Chondrocyte (in vitro differentiated cells): ENCODE measurements at places on chromosomes 13 and 19.
A peak's percentile ranks its signal among the peaks of the same experiment; 100 is the strongest.

DNA sequence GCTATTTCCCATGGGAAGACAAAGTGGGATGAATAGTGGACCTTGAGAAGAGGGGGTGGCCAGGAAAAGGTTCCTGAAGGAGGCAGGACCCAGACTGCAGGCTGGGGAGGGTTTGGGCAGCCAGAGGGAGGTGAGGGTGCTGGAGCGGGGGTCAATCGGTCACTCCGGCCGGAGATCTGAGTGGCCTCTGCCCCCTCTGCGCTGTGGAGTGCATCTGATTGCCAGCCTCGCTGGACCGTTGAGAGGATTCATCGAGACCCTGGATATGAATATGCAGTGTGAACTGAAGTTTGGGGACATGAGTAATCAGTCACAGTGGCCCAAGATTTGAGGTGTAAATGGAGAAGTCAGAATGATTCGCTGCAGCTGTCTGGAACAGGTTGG is 5.5 kb upstream of the ZNF580 start:
- DNase-seq, result no peak

- DNase-seq, result no peak
Observed at GRCh38 chr13:25652764-25653163, 281.0 kb downstream of the ATP8A2 start.

- DNase-seq, result no peak
Observed at GRCh38 chr13:99357941-99358340, 50.7 kb upstream of the GPR183 start.

DNA sequence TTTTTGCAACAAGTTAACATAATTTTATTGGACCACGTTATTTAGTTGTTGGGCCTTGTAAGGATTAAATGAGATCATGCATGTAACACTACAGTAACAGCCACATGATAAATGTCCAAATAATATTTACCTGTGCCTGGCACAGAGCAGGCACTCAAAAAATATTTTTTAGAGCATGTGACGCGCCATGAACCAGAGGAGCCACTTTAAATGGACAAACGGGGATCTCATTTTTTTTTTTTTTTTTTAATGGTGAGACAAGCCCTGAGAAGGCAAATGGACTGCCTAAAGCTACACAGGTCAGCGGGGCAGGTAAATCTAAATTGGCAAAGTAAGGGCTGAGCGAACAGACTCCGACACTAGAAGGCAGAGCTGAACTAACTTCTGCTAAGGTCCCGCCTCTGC is 840 bp upstream of the RPS19 start:
- DNase-seq, result peak; percentile 51

GRCh38 chr13:78958006-78958405 is 299.1 kb upstream of the OBI1 start:
- no peak for DNase-seq

DNA sequence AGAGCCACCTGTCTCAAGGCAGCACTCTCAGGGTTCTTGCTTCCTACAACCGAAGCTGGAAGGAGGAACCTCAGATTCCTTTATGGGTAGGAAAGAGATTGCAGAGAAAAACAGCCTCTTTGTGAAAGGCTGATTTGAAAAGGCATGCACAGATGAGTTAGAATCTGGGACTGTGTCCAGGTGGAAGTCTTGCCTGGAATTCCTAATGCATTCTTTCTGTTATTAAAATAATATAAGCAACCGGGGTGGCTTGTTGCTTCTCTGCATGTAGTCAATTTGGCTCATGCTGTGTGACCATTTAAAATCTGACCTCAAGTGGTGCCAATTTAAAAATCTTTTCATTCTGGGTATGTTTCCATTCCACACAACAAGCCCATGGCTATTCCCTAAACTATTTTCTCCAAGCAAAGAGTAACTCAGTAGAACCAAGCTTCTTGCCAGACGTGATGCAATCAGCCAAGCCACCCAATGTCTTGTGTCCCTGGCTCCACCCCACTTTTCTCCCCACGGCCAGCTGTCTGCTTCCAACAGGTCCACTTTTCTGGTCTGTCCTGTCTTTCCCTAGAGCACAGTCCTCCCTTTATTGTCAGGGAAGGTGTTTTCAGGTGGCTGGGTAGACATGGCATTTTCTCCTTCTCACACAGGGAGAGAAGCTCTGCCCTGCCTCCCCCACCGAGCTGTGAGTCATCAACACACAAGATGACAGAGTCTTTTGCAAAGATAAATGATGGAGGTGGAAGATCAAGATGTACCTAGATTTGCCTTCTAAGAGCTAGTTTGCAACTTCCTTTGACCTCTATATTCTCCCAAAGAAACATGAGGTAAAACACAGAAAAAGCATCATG is 394.3 kb downstream of the FOXO1 start:
- no peak for DNase-seq

DNA sequence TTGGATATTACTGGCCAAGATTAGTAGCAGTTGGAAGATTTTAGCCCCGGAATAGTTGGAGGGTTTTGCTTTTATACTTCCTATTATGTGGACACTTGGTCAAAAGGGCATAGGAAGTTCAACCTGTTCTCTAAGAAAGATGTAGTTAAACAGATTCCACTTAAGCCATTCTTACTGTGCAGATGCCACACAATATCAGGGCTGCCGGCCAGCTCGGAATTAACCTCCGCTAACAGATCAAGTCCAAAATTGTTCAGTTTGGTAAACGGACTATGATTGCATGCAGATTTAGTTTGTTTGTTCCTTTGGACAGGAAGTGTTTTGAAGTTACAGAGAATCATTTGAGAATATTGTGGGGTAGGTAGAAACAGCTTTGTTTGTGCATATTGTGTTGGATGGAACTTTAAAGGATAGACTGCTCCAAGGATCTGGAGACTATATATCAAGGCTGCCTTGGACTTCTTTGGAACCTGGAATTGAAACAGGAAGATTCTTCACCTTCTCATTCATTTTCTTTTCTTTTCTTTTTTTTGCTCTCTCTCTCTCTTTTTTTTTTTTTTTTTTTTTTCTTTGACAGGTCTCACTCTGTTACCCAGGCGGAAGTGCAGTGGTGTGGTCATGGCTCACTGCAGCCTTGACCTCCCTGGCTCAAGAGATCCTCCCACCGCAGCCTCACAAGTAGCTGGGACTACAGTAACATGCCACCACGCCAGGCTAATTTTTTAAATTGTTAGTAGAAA is 5.0 kb upstream of the SPRY2 start:
- no peak for DNase-seq

DNA sequence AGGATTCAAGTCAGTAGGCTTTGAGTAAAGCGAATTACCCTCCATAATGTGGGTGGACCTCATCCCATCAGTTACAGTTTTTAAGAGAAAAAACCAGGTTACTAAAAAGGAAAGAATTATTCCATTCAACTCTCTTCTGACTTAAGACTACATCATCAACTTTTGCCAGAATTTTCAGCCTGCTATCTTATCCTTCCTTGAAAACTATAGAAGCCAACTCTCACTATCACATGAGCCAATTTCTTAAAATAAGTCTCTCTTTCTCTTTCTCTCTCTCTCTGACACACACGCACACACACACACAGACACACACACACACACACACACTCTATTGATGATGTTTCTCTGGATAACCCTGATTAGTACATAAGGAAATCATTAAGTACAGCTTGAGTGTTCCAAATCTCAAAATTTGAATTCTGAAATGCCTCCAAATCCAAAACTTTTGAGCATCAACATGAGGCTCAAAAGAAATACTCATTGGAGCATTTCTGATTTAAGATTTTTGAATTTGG is 217.0 kb upstream of the PRR20A start:
- DNase-seq, result no peak

DNA sequence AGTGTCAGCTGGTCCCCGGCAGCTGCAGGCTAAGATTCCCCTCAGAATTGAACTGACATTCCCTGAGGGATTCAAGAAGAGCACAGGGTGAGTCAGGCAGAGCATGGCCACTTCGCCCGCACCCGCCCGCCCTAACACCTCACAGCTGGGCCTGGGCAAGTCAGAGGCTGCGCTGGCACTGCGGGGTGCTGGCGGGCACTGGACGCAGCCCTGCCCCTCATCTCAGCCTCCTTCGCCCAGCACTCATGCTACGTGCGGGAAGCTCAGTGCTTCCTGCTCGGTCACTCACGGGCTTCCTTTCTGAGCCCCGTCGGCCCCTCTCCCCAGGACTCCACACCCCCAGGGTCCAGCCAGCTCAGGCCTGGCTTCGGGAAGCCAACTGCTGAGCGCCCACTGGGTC is 56.9 kb downstream of the MLLT1 start:
- DNase-seq, result peak; percentile 85

DNA sequence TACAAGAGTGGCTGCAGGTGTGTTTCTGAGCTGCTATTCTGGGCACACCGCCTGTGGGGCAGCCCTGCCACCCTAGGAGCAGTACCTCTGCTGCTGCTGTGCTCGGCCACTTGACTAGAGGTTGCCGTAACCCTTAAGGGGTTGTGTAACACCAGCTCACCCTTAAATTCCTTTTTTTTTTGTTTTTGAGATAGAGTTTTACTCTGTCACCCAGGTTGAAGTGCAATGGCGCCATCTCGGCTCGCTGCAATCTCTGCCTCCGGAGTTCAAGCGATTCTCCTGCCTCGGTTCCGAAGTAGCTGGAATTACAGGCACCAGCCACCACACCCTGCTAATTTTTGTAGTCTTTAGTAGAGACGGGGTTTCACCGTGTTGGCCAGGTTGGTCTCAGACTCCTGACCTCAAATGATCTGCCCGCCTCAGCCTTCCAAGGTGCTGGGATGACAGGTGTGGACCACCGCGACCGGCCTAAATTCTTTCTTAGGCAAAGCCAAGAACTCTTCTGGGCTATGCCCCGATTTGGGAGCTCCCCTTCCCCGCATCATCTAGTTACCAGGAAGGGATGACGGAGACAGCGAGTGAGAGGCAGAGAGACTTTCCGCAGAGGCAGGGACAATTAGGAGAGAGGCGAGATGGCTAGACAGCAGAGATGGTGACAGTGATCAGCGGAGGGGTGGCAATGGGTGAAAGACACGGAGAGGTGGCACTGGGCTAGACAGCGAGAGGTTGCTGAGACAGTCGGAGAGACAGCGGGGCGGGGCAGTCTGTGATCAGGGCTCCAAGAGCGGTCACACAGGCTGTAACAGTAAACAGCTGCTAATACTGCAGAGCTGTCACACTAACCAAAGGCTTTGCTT is 4.4 kb upstream of the LILRA5 start:
- peak; percentile 50 for DNase-seq

DNA sequence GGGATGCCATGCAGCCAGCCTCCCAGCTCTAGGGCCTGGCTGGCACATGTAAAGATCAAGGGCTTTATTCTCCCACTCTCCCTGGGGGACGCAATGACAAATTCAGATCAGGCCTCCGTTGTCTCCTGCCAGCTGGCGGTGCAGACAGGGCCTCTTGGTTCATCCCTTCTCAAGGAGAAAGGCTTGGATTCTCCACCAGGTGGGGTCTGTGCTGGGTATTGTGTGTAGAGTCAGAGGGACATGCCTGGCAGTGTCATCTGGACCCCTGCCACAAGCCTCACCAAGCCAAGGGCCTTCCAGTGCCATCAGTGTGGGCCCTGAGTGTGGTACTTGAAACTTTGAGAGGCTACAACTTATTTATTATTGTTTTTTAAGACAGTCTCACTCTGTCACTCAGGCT is 8.4 kb upstream of the PTPRS start:
- DNase-seq, result no peak

DNA sequence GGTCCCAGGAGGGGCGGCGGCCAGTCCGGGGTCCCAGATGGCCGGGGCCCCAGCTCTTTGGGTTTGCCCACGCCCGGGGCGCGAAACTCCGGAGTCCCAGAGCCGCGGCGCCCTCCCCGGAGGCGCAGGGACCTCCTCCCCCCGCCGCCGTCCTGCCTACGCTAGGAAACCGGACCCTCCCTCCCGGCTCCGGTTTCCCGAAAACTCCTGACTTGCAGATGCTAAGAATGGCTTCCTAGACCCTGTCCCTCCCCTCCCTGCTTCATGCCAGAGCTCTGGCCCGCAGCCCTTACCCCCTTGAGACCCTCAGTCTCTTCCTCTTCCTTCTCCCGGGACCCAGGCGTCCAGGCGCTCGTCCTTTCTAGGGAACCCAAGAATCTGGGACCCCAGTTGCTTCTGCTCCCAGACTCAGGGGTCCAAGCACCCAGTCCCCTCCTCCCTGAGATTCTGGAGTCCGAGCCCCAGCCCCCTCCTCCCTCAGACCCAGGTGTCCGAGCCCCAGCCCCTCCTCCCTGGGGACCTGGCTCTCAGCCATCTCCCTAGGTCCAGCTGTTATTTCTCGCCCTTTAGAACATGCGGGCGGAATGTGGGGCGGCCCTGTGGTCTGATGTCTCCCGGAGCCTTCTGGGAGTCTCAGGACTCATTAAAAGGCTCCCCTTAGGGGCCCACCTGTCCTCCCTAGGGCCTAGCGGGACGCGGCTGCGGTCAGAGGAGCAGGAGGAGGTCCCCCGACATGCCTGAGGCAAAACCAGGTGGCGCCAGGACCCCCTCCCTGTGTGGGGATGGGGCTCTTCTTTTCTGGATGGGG is at the start of gene MYBPC2:
TSS of gene MYBPC2 (plus strand) at position 672 of the 808 bp plus-strand sequence. CDS start at position 734, 62 bp downstream.
- no peak for DNase-seq

DNA sequence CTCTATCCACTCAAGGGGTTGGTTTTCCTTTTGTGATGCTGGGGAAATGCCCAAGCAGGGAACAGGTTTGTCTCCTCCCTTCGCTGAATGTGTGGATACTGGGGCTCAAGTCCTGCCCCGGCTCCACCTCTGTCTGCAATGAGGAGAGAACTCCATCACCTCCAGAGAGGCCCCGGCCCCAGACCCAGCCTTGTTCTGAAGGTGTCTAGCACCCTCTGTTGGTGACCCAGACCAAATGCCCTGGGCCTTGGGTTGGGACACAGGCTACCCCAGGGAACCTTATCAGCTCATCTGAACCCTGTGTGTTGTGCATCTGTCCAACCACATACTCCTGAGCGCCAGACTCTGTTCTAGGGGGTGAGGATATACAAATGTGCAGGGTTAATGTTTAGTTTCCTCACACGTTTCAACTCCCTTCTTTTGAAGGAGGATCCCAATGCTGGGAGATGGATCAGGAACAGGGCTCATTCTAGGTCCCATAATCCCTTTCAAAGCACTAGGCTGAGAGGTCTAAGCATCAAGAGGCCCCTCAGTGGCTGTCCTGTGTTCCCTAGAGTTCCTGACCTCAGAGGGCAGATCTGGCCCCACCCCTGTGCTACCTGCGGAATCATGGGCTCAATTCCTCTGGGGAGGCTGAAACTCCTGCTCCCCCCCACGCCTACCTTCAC is 112.5 kb upstream of the SLC7A1 start:
- no peak for DNase-seq

DNA sequence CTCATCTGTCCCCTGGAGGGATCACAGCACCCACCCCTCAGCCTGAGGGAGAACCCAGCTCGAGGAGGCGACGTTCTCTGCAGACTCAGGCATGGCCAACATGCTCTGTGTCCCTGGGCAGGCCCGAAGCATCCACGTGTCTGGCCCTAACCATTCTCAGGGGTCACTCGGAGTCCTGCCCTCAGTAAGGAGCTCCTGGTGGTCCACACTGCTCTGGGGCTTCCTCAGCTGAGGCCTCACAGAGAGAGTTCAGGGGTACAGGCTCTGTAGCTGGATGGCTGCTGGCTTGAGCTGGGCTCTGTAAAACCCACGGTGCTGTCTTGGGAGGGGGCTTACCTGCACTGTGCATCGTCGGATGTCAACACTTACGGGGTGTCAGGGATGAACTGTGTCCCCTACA is 4.4 kb upstream of the SIGLEC8 start:
- no peak for DNase-seq
